Stimulated activated CD4-positive, alpha-beta T cell treated with anti-CD3 and anti-CD28 coated beads, TNF-alpha, amount 100 ng/mL, for 1 hour (primary cell): ENCODE measurements at places on chromosomes 16 and 17.

GRCh38 chr17:36527621-36528250 lies 6.9 kb downstream of the MYO19 start:
- DNase-seq, result no peak

GRCh38 chr17:68955181-68955841 lies at the start of gene ABCA8:
Gene ABCA8, minus strand, starts transcription at chr17:68955392. Its CDS starts 13,358 bp downstream, at chr17:68942034.
- no peak for DNase-seq

DNA sequence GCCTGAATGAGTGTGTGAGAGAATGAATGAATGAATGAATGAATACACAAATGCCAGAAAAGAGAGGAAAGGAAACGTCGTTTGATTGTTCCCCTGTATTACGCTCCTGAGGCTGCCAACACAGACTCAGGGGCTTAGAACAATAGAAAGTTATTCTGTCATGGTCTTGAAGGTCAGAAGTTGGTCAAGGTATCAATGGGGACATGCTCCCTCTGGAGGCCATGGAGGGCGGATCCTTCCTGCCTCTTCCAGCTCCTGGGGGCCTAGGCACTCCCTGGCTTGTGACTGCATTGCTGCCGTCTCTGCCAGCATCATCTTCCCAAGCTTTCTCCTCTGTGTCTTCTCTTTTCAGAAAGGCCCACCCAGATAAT lies 1.5 kb upstream of the SLC38A8 start:
- no peak for DNase-seq

- DNase-seq, result no peak
Measured at GRCh38 chr17:15482476-15482875, 15.1 kb upstream of the CDRT4 start.

GRCh38 chr16:12410837-12411490 lies 392.7 kb downstream of the CPPED1 start:
- DNase-seq, result no peak

DNA sequence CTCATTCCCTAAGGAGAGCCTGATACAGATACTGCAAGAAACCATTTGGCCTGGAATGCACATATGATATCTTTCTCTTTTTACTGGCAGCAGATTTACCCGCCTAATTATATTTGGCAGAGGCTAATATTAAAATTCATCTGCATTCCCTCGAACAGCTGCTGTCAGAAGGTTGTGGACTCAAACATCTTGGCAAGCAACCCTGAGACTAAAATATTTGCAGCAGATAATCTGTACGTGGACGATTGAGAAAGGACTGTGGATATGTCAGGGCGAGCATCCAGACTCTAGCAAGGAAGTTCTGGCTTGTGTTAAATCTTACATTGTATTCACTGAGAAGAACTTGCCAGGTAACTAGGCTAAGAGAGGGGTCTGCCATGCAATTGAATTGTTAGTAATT lies 65.2 kb downstream of the SNX20 start:
- DNase-seq, result no peak
